ENCODE measurements at places on chromosomes 3 and 15.

GRCh38 chr3:62201438-62202035 is 171.8 kb downstream of the FEZF2 start:
- DNase-seq = no peak

DNA sequence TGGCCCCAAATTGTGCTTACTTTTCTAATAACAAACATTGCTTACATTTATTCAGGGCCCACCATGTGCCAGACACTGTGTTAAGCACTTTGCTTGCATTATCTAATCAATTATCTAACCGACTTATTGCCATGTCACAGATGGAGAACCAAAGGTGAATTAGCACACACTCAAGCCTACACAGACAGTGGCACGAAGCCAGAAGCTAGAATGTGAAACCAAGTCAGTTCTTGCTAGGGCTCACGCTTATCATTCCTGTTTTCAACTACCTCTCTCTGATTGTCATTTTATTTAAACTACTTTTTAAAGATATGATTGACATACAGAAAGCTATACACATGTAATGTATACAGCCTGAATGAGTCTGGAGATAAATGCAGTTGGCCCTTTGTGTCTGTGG is 215.7 kb upstream of the CFAP20DC start:
- DNase-seq = no peak

DNA sequence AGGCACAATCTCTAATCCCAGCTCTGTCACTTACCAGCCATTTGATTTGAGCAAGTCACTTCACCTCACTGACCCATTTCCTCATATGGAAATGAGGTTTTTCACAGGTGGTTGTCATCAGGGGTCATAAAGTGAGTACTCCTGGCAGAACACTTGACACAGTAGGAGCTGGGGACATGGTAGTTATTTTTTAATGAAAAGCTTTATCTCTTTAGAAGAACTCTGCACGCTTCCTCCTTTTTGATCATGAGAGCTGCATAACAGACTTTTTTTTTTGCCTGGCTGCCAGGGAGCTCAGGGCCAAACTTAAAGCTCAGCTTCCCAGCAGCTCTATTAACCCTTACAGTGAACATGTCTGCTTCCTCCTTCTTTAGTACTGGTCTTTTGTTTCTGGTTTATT is 8.4 kb downstream of the VWA5B2 start:
- DNase-seq = no peak

DNA sequence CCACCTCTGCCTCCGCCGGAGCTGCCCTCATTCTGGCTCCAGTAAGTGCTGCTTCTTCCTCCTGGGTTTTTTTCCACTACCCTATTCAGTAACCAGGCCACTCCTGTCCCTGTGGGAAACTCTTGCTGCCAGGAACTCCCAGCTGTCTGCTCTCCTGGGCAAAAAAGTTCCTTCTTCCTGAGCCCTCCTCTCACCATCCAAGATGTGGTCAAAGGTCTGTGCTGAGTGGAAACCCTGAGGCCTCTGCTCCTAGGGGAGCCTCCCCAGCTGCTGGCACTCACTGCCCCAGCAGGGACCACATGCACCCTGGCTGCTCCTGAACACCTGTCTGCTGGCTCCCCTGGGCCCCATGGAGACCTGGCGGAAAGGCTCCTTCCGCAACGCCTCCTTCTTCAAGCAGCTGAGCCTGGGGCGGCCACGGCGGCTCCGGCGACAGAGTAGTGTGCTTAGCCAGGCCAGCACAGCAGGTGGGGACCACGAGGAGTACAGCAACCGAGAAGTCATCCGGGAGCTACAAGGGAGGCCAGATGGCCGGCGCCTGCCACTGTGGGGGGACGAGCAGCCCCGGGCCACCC is 454 bp downstream of the C15orf62 start:
- no peak for DNase-seq

DNA sequence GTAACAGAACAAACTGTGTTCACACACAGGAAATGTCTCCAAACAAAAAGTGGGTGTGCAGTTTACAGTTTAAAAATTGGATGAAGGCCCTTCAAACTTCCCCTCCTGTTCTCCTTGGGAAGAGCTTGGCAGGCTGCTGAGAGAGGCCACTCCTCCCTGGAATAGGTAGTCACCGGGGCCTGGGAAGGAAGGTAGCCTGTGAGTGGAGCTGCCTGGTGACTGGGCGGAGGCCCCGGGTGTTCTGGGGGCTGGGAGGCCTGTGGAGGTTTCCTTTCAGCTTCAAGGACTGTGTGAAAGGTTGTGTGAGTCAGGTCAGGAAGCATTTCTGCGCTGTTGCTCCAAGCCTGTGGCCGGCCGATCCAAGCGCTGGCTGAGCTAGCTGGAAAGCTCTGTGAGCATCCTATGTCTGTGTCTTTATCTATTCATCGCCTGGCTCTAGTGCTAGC is 14.1 kb downstream of the SLCO3A1 start:
- DNase-seq = no peak

DNA sequence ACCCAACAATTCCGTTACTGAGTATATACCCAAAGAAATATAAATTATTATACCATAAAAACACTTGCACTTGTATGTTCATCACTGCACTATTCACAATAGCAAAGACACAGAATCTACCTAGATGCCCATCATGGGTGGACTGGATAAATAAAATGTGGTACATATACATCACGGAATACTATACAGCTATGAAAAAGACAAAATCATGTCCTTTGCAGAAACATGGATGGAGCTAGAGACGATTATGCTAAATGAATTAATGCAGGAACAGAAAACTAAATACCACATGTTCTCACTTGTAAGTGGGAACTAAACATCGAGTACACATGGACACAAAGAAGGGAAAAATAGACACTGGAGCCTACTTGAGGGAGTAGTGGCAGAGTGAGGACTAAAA is 185.3 kb downstream of the PYDC2 start:
- DNase-seq = no peak

GRCh38 chr3:32455609-32456428 is 46.8 kb downstream of the CMTM6 start:
- DNase-seq = no peak

GRCh38 chr3:194486540-194487288 is at the start of gene ATP13A3:
ATP13A3 (minus strand) TSS chr3:194487002; CDS start chr3:194462190, 24,812 bp downstream.
- DNase-seq = peak; percentile 98

- DNase-seq = no peak
These were observed 145.7 kb downstream of the TLE3 start for GRCh38 chr15:69951898-69952555.

- no peak for DNase-seq
These were observed 335.8 kb upstream of the THRB start for GRCh38 chr3:24830230-24831152.

DNA sequence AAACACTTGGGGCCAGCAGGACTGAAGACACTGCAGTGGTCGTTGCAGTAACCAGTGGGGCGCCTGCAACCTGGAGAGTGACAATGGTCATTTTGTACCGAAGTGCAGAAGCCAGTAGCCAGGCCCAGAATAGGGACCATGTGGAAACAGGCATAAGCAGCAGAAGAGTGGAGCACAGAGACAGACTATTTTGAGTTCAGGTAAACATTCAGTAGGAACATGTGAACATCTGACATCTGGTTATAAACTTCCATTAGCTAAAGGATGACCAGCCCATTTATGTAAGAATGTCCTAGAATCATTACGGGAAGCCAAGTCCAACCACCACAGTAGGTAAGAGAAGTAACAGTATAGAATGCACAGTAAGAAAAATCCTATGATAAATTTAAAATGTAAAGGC is 32.4 kb upstream of the TKT start:
- DNase-seq = no peak

DNA sequence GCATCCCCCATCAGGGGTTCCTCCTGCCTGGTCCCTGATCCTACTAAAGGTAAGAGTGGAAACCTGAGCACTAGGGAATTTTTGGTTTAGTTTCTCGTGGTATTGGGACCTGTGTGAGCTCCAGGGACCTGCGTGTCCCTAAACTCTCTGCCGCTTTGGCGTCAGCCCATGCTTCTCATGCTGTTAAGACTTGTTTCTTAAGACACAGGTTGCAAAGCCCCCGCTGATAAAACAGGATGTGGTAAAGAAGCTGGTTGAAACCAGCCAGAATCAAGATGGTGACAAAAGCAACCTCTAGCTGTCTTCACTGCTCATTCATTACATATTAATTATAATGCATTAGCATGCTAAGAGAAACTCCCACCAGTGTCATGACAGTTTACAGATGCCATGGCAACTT is 64.6 kb downstream of the LYZL4 start:
- DNase-seq = no peak

- no peak for DNase-seq
These were observed 143.6 kb downstream of the CD47 start for GRCh38 chr3:107947203-107947602.

DNA sequence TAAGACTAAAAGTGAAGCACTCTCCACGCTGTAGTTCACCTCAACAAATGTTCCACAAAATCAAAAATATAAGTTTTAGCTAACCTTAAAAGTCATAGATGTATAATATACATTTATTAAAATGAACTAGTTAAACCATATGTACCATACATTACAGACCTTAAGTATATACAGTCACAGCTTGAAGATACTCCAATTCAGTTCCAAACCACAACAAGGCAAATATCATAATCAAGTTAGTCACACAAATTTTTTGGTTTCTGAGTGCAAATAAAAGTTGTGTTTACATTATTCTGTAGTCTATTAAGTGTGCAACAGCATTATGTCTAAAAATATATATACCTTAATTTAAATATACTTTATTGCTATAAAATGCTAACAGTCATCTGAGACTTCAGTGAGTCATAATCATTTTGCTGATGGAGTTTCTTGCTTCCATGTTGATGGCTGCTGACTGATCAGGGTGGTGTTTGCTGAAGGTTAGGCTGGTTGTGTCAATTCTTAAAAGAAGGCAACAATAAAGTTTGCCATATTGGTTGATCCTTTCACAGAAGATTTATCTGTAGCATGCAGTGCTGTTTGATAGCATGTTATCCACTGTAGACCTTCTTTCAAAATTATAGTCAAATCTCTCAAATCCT is 736.7 kb downstream of the NSUN3 start:
- no peak for DNase-seq

GRCh38 chr3:120495809-120496208 is 45.0 kb upstream of the FSTL1 start:
- no peak for DNase-seq

GRCh38 chr3:187491371-187491770 is 123.2 kb downstream of the RTP4 start:
- no peak for DNase-seq

DNA sequence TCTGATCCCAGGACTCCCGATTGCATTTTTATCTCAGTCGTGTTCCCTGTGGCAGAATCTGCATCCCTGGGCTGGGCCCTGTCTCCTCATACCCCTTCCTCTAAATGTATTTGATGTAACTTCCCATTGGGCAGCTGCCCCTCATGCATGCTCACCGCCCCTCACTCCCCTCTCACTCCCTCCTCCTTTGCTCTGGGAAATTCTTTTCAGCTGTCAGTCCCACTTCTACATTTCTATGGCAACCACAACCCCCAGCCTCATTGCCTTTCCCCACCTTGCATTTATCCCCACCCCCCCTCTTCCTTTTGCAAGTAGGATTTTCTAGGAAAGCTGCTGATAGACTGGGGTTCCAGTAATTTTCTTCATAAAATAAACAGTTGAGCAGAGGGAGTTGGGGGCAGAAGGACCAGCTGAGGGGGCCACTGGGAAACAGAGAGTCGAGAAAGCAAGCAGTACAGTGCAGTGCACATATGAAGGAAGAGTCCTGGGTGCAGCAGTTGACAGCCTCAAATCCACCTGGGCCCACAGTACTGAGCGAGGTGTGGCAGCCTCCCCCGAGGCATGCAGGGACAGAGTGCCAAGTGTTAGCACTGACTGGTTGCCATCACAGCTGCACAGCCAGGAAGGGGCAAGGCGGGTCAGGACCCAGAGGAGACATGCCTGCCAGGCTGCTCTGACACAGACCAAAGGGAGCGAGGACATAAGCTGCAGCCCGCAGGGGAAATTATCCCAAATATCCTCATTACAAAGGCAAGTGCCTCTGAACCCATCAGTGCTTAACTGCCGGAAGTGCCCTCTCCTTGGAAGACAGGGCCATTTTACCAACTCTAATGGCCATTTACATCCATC is 476.3 kb downstream of the EPHB1 start:
- DNase-seq = peak; percentile 87

DNA sequence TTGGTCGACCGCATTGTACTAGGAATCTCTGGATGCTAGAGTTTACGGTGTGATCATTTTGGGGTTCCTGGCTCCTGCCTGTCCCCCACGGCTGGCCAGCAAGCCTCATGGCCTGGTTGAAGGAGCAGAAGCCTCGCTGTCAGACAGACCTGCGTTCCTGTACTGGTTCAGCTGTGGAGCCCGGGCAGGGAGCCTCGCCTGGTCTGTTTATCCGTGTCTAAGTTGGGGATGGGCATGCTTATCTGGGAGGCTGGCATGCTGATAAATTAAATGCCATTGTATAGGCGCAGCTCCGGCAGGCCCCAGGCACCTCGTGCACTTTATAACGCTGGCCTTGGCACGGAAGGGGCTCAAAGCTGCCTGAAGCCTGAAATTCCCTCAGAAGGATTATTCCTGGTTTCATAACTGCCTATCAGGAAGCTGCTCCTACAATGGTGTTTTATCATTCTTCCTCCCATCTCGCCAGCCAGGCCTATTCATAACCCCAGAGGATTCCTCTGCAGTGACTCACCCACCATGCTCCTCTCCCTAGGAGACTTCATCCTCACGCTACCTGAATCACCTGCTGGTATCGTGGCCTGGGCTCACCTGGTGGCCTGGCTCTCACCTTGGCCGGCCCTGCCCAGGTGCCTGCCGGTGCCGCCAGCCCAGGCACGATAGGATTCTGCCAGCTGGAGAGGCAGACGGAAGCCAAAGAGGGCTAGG is 110.9 kb downstream of the ASB7 start:
- no peak for DNase-seq

GRCh38 chr3:4956738-4957137 is 22.5 kb upstream of the BHLHE40 start:
- DNase-seq = no peak

- DNase-seq = peak; percentile 17
These were observed 12.4 kb downstream of the OTOL1 start for GRCh38 chr3:161508852-161509477.

GRCh38 chr3:42519568-42519962 is 17.1 kb downstream of the VIPR1 start:
- no peak for DNase-seq

DNA sequence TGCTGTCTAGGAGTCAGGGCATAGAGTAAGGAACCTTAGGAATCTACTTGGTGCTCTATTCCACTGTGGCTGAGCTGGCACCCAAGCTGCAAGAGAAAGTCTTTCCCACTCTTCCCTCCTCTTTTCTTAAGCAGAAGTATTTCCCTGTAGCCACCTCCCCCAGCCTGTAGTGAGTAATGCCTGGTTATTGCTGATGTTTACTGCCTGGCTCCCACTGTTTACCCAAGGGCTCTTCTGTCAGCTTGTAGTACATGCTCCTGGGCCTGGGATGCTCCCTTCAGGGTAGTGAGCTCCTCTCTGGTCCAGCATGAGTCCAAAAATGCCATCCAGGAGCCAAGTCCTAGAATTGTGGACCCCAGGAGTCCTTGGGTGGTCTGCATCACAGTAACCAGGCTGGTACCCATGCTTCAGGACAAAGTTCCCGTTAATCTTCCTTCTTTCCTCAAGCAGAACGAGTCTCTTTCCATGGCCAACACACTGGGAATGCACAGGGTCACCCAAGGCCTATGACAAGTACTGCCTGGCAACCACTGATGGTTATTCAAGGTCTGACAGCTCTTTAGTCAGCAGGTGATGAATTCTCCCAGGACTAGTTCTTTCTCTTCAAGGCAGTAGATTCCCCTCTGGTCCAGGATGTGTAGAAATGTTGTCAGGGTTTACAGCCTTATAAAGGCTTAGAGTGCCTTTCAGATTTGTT is 17.6 kb downstream of the GALK2 start:
- no peak for DNase-seq

GRCh38 chr3:3134750-3135448 is 8.2 kb downstream of the TRNT1 start:
- no peak for DNase-seq

- DNase-seq = no peak
These were observed 251.7 kb downstream of the WNT5A start for GRCh38 chr3:55235416-55235815.

All from NCI-H774 (cell line).